NAMALWA (cell line): ENCODE measurements at places on chromosomes 3 and 15.

DNA sequence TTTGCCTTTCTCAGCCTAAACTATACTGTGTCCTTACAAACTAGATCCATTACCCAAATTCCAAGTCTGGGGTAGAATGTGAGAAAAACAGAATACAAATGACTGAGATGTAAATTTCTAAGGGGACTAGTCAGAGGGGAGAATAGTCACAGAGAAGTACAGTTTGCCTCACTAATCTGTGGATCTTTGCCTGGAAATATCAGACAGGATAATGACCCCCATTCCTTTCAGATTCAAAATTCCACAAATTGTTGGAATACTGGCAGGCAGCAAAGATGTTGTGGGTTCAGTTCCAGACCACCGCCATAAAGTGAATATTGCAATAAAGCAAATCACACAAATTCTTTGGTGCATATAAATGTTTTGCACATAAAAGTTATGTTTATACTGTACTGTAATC, 762.8 kb upstream of the NR2F2 start:
- no peak for DNase-seq

DNA sequence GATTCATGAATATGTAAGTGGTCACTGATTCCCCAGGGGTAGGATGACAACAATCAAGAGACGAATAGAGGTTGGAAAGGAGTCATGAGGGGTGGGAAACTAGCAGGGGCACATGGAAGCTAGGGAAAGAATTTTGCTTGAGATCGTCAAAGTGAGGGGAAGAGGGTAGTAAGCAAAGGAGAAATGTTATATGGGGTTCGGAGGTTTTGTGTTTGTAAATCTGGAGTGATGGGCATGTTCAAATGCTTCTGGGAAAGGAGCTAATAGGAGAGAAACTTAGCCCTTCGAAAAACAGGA, 7.9 kb downstream of the RPL14 start:
- DNase-seq: no peak

DNA sequence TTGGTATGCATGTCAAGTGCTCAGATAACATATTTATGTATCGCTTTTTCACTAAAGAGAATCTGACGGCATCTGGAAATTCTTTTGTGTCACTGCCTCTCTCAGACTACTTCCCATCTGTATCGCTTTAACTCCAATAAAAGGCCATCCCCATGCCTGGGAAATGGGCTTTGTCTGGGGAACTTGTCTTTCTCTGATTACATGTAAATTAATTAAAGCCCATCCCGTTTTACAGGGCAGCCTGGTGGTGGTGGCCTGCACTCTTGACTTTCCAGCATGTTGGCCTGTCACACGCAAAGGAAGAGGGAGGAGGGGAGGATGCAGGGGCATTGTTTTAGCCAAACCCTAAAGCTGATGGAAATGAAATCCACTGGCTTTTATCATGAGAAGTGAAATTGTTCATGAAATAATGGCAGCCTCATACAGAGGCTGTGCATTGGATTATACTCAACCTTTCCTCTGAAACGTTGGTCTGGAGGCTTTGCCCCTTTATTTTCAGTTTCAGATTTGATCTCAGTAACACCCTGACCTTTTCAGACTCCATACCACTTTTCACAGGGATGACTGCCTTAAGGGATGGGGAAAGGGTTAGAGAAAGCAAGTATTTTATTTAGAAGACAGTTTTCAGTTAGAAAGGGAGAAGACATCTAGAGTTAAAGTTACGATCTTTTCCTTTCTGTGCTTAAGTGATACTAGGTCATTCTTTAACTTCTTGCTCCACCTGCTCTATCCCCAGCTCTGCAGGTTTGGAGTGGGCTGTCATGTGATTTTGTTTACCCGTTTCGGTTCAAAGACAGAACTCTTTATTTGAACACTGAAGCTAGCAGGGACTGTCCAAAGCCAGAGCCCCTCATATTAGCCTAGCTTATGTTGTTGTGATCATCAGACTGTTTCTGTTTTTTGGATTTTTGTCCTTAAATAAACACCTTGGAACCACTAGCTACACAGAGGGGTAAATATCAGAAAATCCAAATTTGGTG, 94.6 kb upstream of the CTDSPL start:
- DNase-seq: no peak

DNA sequence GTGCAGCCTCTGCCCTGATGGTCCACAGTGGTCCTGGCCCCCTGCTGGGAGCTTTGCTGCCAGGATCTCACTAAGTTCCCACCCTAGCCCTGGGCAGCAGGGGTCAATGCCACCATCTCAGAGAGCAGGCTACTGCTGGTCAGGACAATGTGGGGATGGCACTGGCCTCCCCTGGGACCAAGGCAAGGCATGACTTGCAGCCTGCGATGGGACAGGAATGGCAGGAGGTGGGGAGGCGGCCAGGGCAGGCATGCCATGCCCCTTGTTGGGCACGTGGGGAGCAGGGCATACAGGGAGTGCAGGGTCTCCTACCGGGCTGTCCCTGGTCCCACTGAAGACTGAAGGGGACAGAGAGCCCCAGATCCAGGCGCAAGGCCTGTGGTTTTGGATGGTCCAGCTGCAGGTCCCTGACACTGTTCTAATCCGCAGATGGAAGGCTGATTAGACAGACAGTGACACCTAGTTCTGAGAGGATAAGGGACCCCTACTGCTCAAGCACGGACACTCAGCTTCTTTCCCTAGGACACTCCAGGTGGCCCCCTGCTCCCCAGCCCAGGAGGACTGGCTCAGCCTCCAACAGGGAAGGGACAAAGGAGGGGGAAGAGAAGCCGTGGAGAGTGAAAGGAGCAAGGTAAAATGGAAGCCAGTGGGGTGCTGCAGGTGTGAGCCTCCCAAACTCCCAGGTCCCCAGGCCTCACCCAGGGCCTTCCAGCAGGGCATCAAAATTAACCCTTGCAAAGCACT, 69.2 kb upstream of the RPL32 start:
- DNase-seq: no peak

DNA sequence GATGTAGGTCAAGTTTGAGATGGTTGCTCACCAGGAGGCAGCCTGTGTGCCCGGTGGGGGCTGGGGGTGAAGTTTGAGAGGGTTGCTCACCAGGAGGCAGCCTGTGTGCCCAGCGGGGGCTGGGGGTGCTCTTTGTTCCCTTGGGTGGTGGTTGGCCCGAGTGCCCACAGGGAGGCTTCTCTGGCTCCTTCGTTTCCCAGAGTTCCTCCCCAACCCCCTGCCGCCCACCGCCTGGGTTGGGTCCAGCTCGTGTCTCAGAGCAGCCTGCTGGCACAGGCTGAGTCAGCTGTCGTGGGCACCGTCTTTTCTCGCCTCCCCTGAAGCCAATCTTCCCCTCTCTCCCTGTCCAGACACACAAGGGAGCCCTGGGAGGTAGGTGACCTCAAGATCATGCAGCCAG, 3.1 kb downstream of the APBA2 start:
- no peak for DNase-seq

GRCh38 chr3:103589770-103590169, 1155.0 kb downstream of the ZPLD1 start:
- DNase-seq: no peak

GRCh38 chr3:71006810-71007785, 576.4 kb downstream of the FOXP1 start:
- DNase-seq: peak; percentile 47

- no peak for DNase-seq
These were observed 423.4 kb upstream of the UBE2E2 start for GRCh38 chr3:22779737-22780136.

DNA sequence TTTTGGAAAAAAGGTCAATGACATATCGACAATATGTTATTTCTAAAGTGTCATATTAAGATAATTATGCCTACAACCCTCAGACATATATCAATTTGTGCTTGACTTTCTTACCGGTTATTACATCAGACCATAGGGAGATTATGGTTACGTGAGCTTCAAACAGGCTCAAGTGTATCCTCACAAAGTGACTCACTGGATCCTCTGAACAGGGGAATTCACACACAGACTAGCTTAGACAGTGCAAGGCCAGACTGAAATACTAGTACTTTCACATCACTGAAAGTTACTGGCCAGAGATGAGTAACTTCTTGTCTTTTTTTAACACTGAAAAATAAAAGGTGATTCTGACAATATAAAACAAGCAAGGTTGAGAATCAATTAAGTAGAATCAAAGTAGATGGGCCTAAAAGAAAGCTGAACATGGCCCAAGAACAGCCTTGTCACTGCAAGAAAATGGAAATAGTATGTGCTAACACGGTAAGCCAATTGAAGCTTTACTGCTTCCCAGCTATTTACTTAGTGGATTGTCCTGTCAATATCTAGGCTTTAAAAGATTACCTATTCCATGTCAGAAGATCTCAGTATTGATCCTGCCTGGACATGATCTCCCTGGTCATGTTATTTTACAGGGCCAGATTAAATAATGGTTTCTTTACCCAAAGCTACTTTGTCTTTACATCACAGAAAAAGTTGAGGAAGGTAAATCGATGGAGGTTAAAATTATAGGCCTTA, 848.6 kb downstream of the ROBO1 start:
- no peak for DNase-seq

DNA sequence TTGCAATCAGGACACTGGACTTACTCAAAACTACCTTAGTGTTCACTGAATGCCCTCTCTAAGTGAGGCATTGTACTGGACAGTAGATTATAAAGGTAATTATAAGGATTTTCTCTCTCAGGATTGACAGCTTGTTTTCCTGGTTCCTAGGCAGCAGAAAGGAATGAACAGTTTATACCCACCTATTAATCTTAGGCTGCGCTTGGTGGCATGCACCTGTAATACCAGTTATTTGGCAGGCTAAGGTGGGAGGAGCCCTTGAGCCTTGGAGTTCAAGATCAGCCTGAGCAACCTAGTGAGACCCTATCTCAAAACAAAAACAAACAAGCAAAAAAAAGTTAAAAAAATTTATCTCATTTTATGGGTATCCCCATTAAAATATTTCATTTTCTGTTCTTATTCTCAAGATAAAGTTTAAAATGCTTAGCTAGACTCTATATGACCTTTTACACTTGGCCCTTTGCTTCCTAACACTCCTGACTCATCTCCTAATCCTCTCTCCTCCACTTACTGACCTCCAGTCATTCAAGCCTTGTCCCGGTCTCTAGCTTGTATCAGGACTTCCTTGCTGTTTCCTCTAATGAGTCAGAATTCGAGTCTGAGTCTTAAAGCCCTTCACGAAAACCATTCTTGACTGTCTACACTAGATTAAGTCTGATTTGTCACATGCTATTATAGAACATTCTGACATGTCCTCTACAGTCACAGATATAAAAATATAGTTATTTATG, 348.6 kb downstream of the NLGN1 start:
- DNase-seq: no peak

DNA sequence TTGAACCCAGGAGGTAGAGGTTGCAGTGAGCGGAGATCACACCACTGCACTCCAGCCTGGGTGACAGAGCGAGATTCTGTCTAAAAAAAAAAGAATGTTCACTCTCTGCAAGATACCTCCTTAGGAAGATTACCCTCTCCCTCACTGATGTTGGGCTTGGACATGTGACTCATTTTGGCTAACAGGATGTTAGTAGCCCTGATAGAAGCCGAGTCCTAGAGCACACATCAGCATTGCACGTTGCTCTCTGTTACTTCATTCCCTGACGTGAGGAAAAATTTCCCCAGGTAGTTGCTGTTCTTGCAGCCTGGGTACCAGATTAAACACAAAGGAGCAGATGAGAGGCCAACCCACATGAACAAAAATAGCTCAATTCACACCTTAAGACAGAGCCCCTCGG, 78.1 kb upstream of the PRICKLE2 start:
- DNase-seq: no peak
